GM23338 (cell line): ENCODE measurements at places on chromosomes 1 and 21. TPM values are rescaled to one million over a fixed set of nuclear protein-coding genes. Genes with fewer than 3 reads are reported as not detected.

The DNASE2B gene
- total RNA-seq, result not detected in 2 replicates

The DMRTA2 gene
- total RNA-seq, result 0.07 TPM in 1 of 2 replicates, not detected in the other

The OR2L5 gene
- not detected in 2 replicates for total RNA-seq

The KIAA1614 gene
- 1.8 and 2.3 TPM in 2 replicates for total RNA-seq

The KCNE2 gene
- 0.28 TPM in 1 of 2 replicates, not detected in the other for total RNA-seq

The LPAR3 gene
- 27.8 and 36.9 TPM in 2 replicates for total RNA-seq

DNA sequence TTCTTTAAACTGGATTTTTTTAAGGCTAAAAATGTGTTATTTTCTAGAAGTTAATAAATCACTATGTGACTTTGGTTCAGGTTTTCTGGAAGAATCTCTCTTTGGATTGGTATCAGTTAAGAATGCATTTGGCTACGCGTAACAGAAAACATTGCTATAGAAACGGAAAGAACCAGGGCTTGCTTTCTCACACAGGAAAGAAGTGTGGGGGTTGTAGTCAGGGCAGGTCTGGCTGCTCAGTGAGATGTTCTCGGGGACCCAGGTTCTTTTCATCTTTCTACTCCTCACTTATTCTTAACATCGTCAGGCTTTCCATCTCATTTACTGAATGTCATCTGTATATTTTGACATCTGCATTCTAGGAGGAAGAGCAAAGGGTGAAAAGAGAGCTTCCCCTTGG is 191.4 kb downstream of the ZBTB18 start:
- no peak for DNase-seq
- no peak overlapping the region for H3K27ac ChIP-seq
- H3K4me3 ChIP-seq, result no peak overlapping the region
- H3K36me3 ChIP-seq, result no peaks in the 10 kb centered on the region

DNA sequence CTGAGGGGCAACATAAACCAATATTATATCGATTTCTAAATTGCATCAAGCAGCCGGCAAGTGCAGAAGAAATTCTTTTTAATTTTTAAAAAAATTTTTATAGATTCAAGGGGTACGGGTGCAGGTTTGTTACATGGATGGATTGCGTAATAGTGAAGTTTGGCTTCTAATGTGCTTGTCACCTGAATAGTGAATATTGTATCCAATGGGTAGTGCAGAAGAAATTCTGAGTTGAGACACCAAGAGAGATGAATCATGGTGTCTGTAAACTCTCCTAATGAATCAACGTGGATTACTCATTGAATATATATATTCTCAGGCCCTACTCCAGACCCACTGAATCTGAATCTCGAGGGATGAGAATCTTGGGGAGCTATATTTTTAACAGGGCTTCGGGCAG is 253.7 kb upstream of the FOXD3 start:
- no peaks in the 10 kb centered on the region for H3K36me3 ChIP-seq
- peaks cover 14% of the 10 kb centered on the region; the same call in 1 of the 2 replicates for H3K27me3 ChIP-seq
- H3K4me1 ChIP-seq, result peaks cover 15% of the 10 kb centered on the region
- no peak overlapping the region for H3K4me3 ChIP-seq
- no peak for DNase-seq
- no peak overlapping the region for H3K27ac ChIP-seq

DNA sequence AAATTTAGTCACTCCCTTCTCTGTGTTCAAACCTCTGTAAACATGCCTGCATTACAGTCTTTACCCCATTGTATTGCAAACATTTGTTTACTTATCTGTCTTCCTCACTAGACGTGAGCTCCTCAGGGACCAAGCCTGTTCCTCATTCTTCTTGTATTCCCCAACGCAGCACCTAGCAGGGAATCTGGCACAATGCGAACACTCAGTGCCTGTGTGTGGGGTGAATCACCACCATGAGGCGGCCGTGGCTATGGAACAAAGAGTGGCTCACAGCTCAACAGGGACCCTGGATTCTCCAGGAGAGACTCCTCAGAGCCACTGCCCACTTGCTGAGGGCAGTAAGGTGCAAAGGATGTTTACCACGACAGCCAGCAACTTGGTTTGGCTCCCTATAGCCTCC is 95.9 kb downstream of the DDX20 start:
- H3K4me3 ChIP-seq, result no peak overlapping the region
- H3K27me3 ChIP-seq, result no peaks in the 10 kb centered on the region
- no peaks in the 10 kb centered on the region for H3K36me3 ChIP-seq
- H3K27ac ChIP-seq, result no peak overlapping the region

- no peak overlapping the region for H3K4me3 ChIP-seq
- peaks cover 13% of the 10 kb centered on the region for H3K4me1 ChIP-seq
- H3K27ac ChIP-seq, result no peak overlapping the region
- H3K36me3 ChIP-seq, result no peaks in the 10 kb centered on the region
- no peaks in the 10 kb centered on the region for H3K27me3 ChIP-seq
Observed at GRCh38 chr1:183230413-183230812, 44.3 kb downstream of the LAMC2 start.

- no peak for DNase-seq
- H3K4me1 ChIP-seq, result 0 out of 2 replicates have a peak, but pooled peaks cover 2% of the 10 kb centered on the region
- no peaks in the 10 kb centered on the region for H3K36me3 ChIP-seq
- H3K27ac ChIP-seq, result no peak overlapping the region
- H3K27me3 ChIP-seq, result no peaks in the 10 kb centered on the region
- H3K4me3 ChIP-seq, result no peak overlapping the region
Observed at GRCh38 chr1:173128742-173129141, 78.0 kb upstream of the TNFSF18 start.

GRCh38 chr1:155320252-155320651 is 442 bp upstream of the RUSC1 start:
- peak overlapping the region; percentile 46 for H3K27ac ChIP-seq
- H3K27me3 ChIP-seq, result peaks cover 7% of the 10 kb centered on the region
- peaks cover 23% of the 10 kb centered on the region for H3K4me1 ChIP-seq
- peak overlapping the region; percentile 99 for H3K4me3 ChIP-seq
- DNase-seq, result no peak
- peaks cover 22% of the 10 kb centered on the region for H3K36me3 ChIP-seq

DNA sequence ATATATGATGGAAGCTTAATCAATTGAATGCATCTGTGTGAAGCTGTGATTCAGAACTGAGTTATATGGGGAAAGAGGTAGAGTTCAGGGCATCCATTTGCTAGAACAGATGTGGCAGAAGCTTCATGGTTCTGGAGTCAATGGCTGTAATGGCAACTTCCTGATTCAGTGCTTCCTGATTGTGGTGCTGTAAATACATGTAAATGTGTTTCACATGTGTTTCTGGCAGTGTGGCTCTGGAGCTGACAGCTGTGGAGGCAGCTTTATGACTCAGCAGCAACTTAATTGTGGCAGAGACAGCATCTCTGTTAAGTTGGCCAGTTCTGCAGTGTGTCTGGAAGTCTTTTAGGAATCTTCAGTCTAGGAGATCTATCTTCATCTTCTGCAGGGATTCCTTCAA is 226.6 kb upstream of the ZRANB2 start:
- peak; percentile 14 for DNase-seq
- no peaks in the 10 kb centered on the region for H3K4me1 ChIP-seq
- no peaks in the 10 kb centered on the region for H3K36me3 ChIP-seq
- H3K27ac ChIP-seq, result no peak overlapping the region
- H3K4me3 ChIP-seq, result no peak overlapping the region
- H3K27me3 ChIP-seq, result no peaks in the 10 kb centered on the region

GRCh38 chr1:37085393-37085792 is 51.1 kb upstream of the GRIK3 start:
- H3K36me3 ChIP-seq, result no peaks in the 10 kb centered on the region
- H3K27me3 ChIP-seq, result no peaks in the 10 kb centered on the region
- DNase-seq, result peak; percentile 70
- no peaks in the 10 kb centered on the region for H3K4me1 ChIP-seq
- no peak overlapping the region for H3K27ac ChIP-seq
- no peak overlapping the region for H3K4me3 ChIP-seq

GRCh38 chr1:227214207-227214606 is 104.1 kb downstream of the CDC42BPA start:
- no peak for DNase-seq
- H3K27ac ChIP-seq, result no peak overlapping the region
- no peaks in the 10 kb centered on the region for H3K4me1 ChIP-seq

GRCh38 chr1:244371242-244372141 is 80.2 kb downstream of the ADSS2 start:
- DNase-seq, result no peak
- H3K4me1 ChIP-seq, result no peaks in the 10 kb centered on the region
- H3K27ac ChIP-seq, result no peak overlapping the region
- H3K4me3 ChIP-seq, result no peak overlapping the region

DNA sequence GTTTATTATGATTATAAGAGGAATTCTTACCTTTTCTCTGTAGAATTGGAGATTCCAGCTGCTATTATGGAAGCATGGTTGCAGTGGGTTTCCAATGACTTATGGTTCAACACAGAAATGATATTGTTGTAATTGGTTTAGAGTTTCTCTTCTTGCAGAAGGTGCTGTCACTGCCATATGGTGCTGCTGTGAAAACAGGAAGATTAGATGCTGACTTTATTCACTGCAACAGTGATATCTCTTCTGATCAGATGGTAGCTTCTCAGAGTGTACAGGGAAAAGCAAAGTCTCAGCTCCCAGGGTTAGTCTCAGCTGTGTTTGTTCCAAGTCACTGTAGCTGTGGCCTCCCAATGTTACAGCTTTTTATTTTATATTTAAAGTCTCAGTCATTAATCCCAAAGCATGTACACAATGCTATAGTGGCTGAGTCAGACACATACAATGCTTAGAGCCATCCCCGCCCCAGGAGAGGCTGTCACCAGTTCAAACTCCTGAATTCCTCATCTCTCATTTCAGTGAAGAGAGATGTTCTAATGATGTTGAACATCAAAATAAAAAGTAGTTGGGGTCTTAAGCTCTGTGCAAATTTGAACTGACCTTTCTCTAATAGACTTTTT is 42.7 kb upstream of the RGS2 start:
- no peak overlapping the region for H3K4me3 ChIP-seq
- H3K4me1 ChIP-seq, result no peaks in the 10 kb centered on the region
- no peak overlapping the region for H3K27ac ChIP-seq

- H3K4me3 ChIP-seq, result no peak overlapping the region
- DNase-seq, result no peak
- H3K36me3 ChIP-seq, result peaks cover 17% of the 10 kb centered on the region
- no peak overlapping the region for H3K27ac ChIP-seq
- peaks cover 11% of the 10 kb centered on the region for H3K4me1 ChIP-seq
Observed at GRCh38 chr1:53324321-53324720, 3.5 kb downstream of the LRP8 start.

GRCh38 chr1:57485643-57486042 is 61.8 kb upstream of the DAB1 start:
- no peak overlapping the region for H3K27ac ChIP-seq
- H3K4me1 ChIP-seq, result 0 out of 2 replicates have a peak, but pooled peaks cover 3% of the 10 kb centered on the region
- DNase-seq, result no peak

GRCh38 chr1:176177764-176178163 is 29.3 kb downstream of the COP1 start:
- H3K27me3 ChIP-seq, result no peaks in the 10 kb centered on the region
- H3K4me3 ChIP-seq, result no peak overlapping the region
- H3K36me3 ChIP-seq, result no peaks in the 10 kb centered on the region
- DNase-seq, result no peak
- H3K27ac ChIP-seq, result no peak overlapping the region
